ENCODE measurements at places on chromosomes 6 and 20.

DNA sequence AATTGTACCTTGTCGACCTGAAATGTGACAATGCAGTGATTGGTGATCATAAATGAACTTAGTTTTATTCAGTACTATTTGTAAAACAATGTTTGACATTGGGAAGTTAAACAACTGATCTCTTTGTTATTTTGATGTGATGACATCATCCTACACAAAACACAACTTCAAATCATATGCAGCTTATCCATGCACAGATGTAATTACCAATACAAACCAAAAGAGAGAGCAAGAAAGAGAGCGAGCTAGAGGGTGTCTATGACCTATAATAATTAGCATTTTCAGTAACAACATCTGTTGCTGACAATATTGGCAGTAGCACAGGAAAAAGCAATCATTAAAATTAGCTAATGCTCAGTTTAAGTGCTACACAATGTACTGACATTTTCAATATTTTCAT, 320.9 kb downstream of the UTRN start:
- DNase-seq: no peak

DNA sequence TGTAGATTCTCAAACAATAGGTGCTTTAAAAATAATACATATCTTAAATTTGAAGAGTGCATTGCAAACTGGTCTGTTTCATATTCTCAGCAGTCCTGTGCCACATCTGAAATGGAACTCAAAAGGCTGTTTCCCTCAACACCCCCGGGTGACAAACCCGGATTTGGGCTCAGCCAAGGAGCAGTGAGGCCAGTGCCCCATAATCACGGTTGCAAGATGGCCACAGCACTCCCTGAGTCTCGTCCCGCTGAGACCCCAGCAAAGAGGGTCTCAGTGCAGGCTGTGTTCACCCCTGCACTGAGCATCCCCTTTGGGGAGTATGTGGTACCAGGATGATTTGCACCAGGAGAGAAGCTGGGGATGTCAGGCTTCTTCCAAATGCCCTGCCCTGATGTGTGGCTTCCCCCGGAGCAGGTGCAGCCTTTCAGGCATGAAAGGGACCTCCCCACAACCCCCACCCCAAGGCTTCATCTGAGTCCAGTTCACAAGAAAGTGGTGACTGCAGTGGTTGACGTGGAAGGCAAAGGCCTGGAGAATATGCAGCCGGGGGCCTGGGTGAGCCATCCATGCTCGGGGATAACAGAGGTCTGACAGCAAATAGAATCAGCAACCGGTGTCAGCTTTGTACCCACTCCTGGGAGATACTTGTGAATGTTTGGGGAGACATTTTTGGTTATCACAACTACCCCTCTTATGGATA, 202.9 kb downstream of the SYNDIG1 start:
- DNase-seq: no peak

GRCh38 chr20:1802385-1803060, 92.7 kb upstream of the SIRPA start:
- DNase-seq: no peak

DNA sequence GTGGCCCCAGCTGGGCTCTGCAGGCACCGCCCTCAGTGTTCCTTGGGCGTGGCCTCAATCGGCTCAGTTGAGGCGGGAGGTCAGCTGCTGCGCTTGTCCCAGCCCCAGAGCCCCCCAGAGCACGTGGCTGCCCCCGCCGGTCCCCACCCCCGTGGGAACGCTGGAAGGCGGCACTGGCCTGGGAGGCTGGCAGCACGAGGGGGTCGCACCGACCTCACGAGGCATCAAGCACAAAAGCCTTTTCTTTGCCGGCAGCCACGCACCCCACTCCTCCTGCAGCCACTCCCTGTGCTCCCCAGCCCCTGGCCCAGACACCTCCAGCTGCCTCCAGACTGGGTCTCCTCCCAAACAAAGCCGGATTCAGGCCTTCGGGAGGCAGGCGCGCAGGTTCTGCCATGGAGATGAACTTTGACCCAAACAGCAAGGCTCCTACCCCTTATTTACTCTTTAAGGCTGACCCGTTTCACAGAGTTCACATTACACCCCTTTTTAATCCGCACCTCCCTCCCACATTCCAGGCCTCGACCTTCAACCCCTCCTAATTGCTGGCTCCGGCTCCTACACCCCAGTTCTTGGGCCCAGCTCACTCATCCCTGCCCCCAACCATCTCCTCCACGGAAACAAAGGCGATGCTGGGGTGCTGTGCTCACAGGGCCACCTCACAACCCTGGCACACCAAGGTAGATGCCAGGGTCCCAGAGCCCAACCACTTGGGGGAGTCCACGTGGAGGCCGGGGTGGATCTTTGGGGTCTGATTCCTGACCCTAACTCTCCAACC, 111.7 kb downstream of the NOL4L start:
- DNase-seq: no peak

DNA sequence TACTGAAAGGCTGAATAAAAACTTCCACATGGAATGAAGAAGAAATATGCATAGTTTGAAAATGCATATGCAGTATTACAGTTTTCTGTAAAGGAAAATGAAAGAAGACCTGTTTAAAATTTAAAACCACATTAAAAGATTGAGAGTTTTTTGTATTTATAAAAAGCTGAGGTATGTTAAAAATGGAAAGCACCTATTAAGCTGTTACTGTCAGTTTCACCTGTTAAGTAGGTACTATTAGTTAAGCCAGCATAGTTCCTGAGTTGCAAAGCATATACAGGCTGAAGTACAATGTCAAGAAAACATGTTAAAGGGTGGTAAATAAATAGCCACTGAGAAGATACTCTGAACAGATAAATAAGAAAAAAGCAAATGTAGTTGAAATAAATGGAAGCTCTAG, 69.9 kb downstream of the ATXN1 start:
- no peak for DNase-seq

- no peak for DNase-seq
Measured at GRCh38 chr6:70552974-70553373, 13.8 kb upstream of the SDHAF4 start.

DNA sequence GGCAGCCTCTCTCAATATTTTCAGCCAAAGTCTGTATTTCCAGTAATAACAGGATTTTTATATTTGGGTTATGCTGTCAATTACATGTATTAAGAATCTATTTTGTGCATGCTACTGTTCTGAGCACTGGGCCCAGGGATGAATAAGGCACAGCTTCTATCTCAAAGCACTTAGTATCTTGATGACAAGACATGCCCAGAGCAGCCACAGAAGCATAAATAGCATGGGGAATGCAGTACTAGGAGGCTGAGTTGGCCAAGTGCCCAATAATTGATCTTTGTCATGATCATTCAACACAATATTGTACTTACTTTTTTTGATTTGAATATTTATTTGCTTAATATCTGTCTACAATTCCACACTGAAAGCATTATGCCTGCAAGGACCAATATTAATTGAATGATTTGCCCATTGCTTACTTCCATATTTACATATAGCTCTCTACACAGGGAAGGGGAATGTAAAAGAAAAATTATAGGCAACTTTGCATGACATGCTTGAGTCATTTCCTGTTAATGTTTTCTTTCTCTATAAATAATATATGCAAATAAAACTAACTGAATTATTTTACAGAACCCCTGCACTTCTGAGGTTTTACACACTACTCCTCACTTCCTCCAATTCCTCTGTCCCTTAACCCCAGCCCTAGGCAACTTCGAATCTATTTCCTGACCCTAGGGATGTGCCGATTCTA, 298.9 kb upstream of the BMP2 start:
- DNase-seq: no peak

- DNase-seq: no peak
Measured at GRCh38 chr20:50055524-50056083, 57.3 kb downstream of the UBE2V1 start.

- no peak for DNase-seq
Measured at GRCh38 chr6:33277663-33278391, 904 bp downstream of the B3GALT4 start.

- DNase-seq: no peak
Measured at GRCh38 chr20:39699166-39699725, 737.1 kb downstream of the DHX35 start.

DNA sequence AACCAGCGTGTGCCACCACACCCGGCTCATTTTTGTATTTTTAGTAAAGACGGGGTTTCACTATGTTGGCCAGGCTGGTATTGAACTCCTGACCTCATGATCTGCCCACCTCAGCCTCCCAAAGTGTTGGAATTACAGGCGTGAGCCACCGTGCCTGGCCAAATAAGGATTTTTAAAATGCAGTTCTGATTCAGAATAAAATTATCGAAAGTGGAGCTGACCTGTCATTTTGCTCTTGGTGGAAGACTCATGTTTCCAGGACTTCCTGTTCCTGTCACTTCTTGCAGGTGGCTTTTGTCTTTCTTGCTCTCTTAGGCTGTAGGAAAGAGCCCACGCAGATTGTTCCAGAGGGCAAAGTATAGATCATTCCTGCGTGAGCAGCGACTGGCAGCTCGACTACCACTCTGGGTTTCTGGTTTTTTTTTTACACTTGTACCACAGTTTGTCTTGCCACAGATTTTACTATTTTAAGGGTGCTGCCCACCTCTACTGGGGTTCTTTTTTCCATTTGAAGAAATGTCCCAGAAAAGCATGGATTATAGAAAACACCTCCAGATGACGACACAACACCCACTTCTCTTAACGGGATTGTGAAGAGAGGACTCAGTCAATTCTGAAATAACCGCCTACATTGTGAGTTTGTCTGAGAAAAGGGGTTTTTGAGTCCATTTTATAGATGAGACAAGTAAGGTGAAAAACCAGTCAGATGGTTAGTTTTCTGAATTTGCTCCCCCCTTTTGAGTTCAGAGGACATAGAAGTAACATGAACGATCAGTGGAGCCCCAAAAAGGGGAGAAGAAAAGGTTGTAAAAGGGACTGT, 7.5 kb downstream of the JARID2 start:
- DNase-seq: no peak

GRCh38 chr6:93437491-93437890, 18.1 kb upstream of the EPHA7 start:
- DNase-seq: no peak

GRCh38 chr20:21685981-21686380, 19.5 kb upstream of the PAX1 start:
- no peak for DNase-seq

GRCh38 chr20:43969028-43969447, 54.4 kb downstream of the TOX2 start:
- DNase-seq: no peak

DNA sequence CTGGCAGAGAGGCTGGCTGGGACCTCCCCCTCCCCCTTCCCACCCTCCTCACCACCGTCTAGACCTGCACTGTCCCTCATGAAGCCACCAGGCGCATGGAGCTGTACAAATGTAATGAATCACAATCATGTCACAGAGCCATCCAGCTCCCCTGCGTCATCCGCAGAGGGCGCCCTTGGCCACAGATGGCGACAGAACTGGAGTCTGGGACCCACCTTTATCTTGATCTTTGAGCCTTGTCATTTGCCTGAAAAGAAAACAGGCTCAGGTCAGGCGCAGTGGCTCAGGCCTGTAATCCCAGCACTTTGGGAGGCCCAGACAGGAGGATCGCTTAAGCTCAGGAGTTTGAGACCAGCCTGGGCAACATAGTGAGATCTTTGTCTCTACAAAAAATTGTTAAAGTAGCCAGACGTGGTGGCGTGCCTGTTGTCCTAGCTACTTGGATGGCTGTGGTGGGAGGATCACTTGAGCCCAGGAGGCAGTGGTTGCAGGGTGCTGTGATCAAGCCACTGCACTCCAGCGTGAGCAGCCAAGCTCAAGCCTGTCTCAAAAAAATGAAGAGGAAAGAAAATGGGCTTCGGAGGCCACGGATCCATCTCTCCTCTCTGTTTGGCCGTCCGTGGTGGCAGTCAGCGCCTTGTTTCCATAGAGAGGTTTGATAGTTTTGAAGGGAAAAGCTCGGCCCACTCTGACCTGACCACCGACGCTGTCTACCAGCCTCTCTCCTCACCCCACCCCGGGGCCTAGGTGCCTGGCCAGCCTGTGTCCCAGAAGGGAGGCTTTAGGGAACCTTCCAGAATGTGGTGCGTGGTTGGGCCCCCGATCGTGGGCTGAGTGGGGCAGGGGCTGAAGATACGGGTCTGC, 6.2 kb downstream of the COL9A3 start:
- DNase-seq: peak; percentile 9

GRCh38 chr6:134161041-134161440, 108.6 kb upstream of the SLC2A12 start:
- DNase-seq: no peak

DNA sequence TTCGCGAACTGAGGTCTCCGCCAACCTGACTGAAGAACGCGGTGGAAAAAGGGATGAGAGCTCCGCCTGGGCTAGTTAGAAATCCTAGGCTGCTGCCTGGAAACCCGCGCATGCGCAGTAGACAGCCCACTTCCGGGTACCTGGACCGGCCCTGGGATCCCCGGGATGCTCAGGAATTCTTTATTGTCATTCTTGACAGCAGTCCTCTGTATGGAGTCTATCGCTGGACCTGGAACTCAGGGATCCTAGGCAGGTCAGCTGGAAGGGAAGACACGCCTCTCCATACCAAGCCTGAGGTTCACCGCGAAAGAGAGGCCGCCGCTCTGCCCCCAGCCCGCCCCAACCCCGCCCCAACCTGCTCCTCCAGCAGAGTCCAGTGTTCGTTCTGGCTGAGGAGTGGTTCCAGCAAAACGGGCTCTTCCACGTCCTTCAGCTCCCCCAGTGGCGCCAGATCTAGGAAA, 1379.2 kb upstream of the DEFB115 start:
- DNase-seq: no peak

DNA sequence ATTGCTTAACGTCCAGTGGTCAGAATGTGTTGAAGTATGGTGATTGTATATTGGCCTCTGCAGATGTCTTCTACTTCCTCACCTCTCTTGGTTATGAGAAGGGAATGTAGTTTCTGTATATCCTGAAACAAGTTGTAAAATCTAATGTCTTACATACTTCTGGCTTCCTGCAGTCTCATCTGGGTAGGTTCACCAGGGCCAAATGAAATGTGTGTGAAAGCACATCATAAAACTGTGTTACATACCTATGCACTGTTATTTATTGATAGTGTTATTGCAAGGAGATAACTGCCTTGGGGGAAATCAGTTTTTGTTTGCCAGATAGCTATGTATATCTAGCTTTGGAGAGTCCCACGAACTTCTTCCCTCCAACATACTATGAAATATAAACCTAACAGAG, 35.7 kb upstream of the PLCG1 start:
- no peak for DNase-seq

DNA sequence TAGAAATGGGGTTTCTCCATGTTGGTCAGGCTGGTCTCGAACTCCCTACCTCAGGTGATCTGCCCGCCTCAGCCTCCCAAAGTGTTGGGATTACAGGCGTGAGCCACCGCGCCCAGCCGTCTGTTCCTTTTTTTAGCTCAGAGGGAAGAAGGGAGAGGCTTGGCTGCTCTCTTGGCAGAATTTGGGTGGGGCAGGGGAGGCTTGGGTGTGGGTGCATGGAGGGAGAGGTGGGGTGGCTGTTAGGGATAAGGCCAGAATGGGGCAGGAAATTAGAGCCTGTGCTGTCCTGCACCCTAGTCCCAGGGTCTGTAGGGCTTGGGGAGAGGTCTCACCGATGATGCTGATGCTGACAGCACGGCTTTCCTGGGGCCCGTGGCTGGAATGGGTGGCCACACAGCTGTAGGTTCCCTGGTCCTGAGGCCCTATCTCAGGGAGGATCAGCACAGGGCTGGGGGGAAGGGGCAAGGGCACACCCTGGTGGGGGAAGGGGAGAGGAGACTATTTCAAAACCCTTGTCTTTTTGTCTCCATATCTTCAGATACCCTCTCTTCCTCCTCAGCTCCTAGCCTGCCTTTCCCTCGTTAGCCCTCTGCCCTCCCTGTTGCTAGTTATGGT, 2.0 kb downstream of the AGER start:
- DNase-seq: no peak

GRCh38 chr6:44056392-44057237, 70.6 kb downstream of the MRPL14 start:
- no peak for DNase-seq

GRCh38 chr20:34062570-34063482, 49.2 kb downstream of the EIF2S2 start:
- no peak for DNase-seq
